ENCODE measurements at places on chromosomes 1 and 21.

DNA sequence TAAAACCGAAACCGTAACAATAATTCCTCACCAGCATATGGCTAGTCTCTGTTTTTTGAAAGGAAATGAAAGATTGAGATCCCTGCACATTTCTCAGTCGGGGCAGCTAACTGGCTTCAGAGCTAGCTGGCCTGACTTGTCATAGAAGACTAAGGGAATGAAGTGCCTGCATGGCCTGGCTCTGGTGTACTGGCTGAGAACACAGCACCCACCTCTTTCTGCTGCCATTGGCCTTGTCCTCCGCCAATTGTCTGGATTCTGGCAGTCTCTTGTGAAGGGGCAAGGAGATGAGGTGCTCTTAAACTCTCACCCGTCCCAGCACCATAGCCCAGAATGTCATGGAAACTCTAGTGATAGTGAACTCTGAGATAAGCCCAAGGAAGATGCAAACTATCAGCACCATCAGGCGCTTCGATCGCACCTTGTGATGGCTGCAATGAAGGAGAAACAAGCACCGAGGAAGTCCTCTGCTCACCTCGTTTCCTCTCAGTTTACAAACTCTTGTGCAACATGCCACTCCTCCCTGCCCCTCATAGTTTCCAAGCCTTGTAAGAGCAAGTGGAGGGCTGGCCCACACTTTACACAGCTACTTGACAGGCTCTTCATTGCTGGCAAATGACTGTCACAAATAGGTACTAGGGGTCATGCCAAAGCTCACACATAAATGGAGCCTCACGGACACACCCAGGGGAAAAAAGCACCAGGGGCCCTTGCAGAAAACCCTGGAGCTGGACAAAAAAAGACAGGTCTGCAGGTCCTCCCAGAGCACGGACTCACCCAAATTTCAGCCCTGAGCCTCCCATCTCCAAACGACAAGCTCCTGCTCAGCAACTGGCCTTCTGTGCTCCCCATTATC is 16.4 kb downstream of the INPP5B start:
- DNase-seq: no peak

- DNase-seq: no peak
These were observed 5.1 kb upstream of the ARNT start for GRCh38 chr1:150881331-150882070.

DNA sequence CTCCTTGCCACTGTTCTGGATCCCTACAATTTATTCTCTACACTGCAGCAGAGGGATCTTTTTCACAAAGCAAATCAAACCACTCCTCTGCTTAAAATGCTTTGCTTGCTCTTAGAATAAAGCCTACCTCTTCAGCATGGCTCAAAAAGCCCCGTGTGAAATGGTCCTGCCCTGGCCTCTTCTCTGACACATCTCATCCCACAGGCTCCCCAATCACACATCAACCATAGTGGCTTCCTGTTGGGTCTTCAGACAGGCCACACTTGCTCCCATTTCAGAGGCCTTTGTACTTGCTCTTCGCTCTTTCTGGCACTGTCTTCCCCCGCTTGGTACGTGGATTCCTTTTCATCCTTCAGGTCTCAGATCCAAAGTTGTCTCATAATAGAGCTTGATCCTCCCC is 44.3 kb upstream of the PLXNA2 start:
- DNase-seq: no peak

- no peak for DNase-seq
These were observed 66.8 kb downstream of the SERINC2 start for GRCh38 chr1:31479811-31480210.

GRCh38 chr1:110872745-110873720 is at the start of gene CD53:
Gene CD53 (plus strand): TSS chr1:110873148. CDS start chr1:110891409, 18,261 bp downstream.
- no peak for DNase-seq

- no peak for DNase-seq
These were observed 437.8 kb upstream of the PROX1 start for GRCh38 chr1:213549982-213550381.

DNA sequence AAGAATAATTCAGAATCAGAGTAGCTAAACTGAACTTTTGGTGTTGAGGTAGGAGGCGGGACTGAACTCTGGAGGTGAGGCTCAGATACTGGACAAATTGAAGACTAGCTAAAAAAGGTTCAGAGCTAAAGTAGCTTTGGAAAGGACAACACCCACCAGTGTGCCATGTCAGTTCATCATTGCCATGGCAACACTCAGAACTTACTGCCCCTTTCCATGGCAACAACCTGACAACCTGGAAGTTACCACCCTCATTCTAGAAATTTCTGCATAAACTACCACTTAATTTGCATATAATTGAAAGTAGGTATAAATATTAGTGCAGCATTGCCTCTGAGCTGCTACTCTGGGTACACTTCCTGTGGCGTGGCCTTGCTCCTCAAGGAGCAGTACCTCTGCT is 30.3 kb upstream of the POGK start:
- DNase-seq: no peak

DNA sequence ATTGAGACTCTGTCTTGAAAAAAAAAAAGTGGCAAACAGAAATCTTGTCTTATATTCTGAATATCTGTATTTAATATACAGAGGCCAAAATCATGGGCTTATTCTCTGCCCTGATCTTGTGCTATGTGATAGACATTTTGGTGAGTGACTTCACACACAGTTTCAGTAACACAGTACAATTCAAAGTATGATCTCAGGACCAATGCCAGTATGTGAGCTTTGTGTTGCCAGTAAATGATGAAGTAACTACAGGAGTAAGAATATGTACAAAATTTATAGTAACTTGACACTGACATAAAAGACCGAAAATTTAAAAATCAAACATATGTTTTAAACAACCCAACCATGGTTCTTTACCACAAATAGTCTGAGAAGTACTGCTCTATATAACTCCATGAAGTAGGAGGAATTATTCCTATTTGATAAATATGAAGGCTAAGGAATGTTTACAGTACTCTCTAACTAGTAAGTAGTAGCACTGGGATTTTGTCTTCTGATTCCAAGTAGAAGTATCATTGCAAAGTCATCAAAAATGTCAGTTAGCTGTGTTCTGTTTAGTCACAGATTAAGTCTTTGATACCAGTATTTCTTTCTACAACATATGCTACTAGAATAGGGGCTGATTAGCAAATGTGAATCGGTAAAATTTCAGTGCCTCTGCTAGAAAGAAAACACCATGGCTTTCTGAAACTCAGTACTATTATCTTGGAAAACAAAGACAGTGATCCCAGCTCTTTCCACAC is 25.3 kb downstream of the DPH5 start:
- no peak for DNase-seq

GRCh38 chr1:47333578-47333921 is at the start of gene CMPK1:
Gene CMPK1 (plus strand): TSS chr1:47333790. CDS start chr1:47333946, 156 bp downstream.
- peak; percentile 87 for DNase-seq

- no peak for DNase-seq
These were observed 13.8 kb downstream of the RXRG start for GRCh38 chr1:165431079-165431478.

GRCh38 chr1:35367914-35368313 is 99.4 kb downstream of the ZMYM4 start:
- DNase-seq: no peak

DNA sequence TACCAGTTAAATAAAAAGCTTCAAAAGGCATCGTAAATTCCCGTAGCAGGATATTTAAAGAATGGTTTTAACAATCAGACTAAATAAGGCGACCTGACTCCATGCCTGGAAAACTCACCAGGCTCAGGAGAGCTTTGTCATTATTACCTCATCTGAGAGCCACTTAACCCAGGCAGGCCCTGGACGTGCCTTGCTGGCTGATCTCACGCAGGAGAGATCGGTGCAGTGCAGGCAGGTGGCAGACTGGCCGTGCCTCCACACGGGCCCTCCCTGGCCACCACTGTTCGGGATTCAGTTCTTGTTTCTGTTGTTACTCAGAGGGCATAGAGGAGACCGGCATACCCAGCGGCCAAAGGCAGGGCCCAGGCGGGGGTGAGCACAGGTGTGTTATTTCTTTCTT is 6.4 kb downstream of the MT1HL1 start:
- no peak for DNase-seq

DNA sequence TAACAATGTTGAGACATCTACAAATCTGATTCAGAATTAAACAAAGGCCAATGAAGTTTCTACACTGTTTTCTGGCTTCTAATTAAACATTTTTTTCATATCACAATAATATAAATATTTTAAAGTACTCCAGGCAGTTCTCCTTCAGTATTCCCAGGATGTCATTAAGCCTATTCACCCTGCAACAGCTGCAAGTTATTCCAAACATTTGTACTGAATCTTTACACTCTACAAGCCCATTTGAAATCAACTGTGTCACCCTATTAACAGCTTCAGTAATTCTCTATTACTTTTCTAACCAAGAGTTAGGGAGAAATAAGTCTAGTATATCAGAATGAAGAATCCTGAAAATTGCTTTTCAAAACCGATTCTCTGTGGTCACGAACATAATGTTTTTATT is 124.6 kb downstream of the OLFML2B start:
- no peak for DNase-seq

DNA sequence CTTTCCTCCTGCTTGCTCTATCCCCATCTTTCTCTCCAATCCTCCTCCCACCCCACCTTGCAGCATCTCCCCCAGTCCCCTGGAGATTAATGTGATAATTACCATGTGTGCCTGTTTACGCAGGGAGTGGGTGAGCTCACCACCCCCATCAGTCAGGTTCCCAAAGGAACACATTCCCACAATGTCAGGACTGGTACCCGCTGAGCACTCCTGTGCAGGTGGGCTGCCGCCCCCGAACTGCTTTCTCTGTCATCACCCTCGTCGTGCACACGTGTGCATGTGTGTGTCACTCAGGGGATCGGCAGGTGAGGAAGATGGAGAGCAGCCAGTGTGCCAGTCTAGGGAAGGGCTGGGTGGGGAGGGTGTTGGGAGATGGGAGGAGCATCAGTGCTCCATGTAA is 163.4 kb downstream of the CACNA1E start:
- no peak for DNase-seq

GRCh38 chr1:152440635-152441471 is 26.8 kb upstream of the CRNN start:
- DNase-seq: peak; percentile 85

DNA sequence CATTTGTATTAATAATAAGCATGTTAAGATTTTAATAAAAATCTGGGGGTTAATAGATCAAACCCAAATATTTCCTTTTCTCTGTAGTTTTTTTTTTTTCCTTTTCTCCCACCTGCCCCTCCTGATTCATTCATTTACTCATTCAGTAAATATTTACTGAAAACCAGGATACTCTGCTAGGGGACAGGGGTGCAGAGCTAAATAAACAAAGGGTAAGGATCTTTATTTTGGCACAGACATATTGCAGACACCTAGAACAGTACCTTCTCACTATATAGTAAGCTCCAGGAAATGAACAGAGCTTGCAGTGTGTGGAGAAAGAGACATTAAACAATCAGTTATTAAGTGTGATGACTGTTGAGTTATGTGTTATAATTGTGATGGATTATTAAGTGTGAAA is 60.9 kb downstream of the AK5 start:
- no peak for DNase-seq

GRCh38 chr1:46134660-46135331 is 2.4 kb upstream of the PIK3R3 start:
- DNase-seq: no peak

DNA sequence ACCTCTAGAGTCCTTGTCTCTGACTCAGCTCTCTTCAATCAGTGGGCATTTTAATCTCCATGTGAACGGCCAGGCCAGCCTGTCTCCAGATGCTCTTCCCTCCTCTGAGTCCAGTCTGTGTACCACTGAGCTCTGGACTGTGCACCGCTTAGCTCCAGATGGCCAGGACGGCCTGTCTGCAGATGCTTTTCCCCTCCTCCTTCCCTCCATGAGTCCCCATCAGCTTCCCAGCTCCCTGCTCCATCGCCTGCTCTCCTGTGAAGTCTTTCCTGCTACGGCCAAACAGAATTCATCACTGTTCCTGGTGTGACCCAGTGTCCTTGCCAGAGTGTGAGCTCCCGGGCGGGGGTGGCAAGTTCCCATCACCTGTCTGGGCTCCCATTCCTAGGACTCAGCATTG is 42.0 kb downstream of the STUM start:
- no peak for DNase-seq

DNA sequence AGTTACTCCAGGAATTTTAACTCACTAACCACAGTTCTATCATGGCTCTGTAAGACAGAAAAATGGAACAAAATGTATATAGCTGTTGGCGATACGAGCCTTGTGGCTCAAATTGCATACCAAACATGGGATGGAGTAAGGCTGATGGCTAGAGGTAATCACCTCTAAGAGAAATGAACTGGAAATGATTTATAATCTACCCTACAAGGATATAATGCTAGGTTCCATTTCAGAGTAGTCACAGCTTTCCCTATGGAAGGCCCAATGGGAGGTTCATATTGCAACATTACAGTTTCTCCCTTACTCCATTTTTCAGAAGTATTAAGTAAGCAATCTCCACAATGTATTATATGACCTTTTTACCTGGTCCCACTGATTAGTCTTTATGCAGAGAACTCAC is 61.6 kb downstream of the EDEM3 start:
- DNase-seq: no peak

- DNase-seq: no peak
These were observed 157.4 kb downstream of the ACTL8 start for GRCh38 chr1:17912491-17912890.

GRCh38 chr21:36627242-36627641 is 71.7 kb upstream of the SIM2 start:
- peak; percentile 68 for DNase-seq

DNA sequence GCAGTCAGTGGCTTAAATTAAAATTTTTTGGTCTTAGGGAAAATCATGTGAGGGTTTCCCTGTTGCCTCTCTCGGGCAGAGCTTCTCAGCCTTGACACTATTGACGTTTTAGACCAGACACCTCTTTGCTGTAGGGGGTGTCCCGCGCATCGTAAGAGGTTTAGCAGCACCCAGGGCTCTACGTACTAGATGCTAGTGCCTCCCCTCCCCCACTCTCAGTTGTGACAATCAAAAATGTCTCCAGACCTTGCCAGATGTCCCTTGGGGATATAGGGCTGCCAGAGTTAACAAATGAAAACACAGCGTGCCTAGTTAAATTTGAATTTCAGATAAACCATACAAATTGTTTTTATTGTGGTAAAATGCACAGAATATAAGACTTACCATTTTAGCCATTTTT is 293.3 kb downstream of the DISC1 start:
- no peak for DNase-seq

DNA sequence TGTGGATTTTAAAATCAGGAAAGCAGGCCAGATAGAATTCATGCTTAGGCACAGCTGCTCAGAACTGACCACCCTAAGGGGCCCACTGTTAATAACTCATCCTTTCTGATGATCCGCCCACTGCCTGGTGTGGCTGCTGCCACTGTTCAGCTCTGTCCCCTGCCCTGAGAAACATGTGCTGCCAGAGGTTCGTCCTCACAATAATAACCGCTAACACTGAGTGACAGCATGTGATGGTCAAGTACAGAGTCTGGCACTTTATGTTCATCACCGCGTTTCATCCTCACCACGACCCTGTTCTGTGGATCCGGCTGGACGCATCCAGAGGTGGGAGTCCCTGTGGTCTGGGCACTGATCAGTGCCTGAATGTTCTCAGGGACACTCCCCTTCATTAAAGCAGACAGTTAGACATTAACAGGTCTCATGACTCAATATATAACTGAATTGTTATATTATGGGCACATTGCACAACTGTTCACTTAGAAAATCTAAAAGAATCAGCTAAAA is 108.6 kb downstream of the SIM2 start:
- DNase-seq: no peak

GRCh38 chr1:53804791-53805505 is 33.1 kb downstream of the NDC1 start:
- DNase-seq: peak; percentile 86
